ENCODE measurements at places on chromosomes 6 and 20. TPM values are rescaled to one million over a fixed set of nuclear protein-coding genes. Genes with fewer than 3 reads are reported as not detected.

GRCh38 chr20:15794409-15794808, 778.8 kb downstream of the KIF16B start:
- no peak for DNase-seq

The THBS2 gene
- not detected for total RNA-seq

The BANF2 gene
- total RNA-seq, result not detected

GRCh38 chr6:40288919-40289318, 298.2 kb downstream of the LRFN2 start:
- DNase-seq, result no peak

The HLA-DRB5 gene
- 4.7 TPM for total RNA-seq

GRCh38 chr20:40776466-40777457, 87.7 kb upstream of the MAFB start:
- no peak for DNase-seq

The PFDN4 gene
- 60.5 TPM for total RNA-seq

The PNRC1 gene
- total RNA-seq, result 93.7 TPM

Measured in activated CD4-positive, alpha-beta T cell treated with anti-CD3 and anti-CD28 coated beads for 36 hours (primary cell).